Heart right ventricle (tissue), 16 donors: ENCODE measurements at places on chromosomes 4 and X. TPM values are rescaled to one million over a fixed set of nuclear protein-coding genes. Genes with fewer than 3 reads are reported as not detected.

Gene TBC1D9
- 17.9 TPM for total RNA-seq

Gene GPR173
- total RNA-seq = 0.64 TPM

DNA sequence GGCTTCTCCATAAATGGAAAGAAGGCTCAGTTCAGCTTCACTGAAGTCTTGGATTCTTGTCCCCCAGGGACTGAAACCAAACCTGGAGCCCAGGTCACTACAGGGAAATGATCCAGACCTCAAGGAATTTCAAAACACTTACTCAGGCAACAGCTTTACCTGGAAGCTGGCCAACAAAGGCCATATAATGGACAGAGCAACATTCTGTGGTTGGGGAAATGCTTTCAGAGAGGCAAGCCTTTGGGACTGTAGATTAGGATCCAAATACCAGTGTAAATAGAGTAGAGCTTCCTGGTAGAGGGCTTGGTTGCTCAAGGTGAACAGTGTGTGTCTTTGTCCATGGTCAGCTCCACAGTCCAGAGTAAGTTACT lies 57.0 kb upstream of the PROM1 start:
- DNase-seq = no peak

- DNase-seq = no peak
These were observed 90.7 kb downstream of the NSUN7 start for GRCh38 chr4:40840255-40840984.

Gene IRS4
- total RNA-seq = not detected
